A549 (cell line): ENCODE measurements at places on chromosomes 11 and 22. TPM values are rescaled to one million over a fixed set of nuclear protein-coding genes. Genes with fewer than 3 reads are reported as not detected.

DNA sequence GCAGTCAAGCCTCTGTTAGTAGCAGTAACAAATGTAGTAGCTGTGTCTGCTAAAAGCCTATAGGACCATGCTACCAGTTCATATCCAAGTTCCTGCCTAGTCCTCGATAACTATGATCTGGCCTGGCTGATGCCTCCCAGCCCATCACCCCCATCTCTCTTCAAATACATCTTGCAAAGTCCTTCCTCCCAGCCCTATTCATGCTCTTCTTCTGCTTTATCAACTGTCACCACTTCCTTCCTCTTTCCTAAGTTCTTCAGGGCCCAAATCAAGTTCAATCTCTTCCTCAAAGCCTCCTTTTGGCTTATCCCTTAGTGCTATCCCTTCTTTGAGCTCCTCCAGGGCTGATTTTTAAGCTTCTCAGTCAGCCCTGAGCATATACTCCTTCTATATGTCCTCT lies 150.9 kb upstream of the THY1 start:
- no peak for DNase-seq

- DNase-seq: no peak
Measured at GRCh38 chr11:35751664-35752061, 89.1 kb downstream of the TRIM44 start.

GRCh38 chr22:37455896-37456295 lies 28.6 kb upstream of the ELFN2 start:
- no peak for DNase-seq

MOGAT2 gene
- polyA plus RNA-seq: not detected in 3 replicates

GRM5 gene
- polyA plus RNA-seq: 0.01 TPM in 2 of 3 replicates, not detected in the other
